Astrocyte of the hippocampus (primary cell): ENCODE measurements at places on chromosomes 13 and 19.

DNA sequence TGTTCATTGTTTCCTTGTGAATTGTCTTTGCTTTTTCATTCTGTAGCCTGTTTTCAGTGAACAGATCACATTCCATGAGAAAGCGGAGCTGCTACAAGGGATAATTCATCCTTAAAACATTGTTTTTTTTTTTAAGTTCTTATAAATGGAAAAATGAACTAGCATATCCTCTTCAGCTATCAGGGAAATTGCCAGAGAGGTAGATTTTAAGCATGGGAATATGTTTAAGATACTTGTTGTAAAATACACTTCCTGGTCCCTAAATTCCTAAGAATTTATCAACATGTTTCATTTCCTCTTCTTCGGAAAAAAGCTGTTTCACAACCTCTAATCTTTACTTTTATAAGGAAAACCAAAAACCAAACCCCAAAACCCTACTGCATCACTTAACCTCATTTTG is 238.0 kb downstream of the POSTN start:
- DNase-seq: no peak

DNA sequence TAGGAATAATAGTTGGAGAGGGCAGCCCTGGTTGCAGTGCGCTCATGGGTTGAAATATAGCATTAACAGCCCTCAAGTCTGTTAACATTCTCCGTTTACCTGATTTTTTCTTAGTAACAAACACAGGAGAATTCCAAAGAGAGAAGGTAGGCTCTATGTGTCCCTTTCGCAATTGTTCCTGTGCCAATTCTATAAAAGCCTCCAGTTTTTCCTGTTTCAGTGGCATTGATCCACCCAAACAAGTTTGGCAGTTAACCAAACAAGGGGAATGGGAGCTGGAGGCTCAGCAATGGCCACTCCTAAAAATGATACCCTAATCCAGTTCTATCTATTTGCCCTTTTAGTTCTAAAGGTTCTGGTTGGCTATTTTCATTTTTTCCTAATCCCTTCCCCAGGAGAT is 151.6 kb downstream of the ZNF486 start:
- DNase-seq: no peak

GRCh38 chr13:23718996-23719395 is 148.8 kb downstream of the TNFRSF19 start:
- no peak for DNase-seq

- DNase-seq: peak; percentile 76
These were observed 11.4 kb downstream of the ETFB start for GRCh38 chr19:51354742-51355148.

DNA sequence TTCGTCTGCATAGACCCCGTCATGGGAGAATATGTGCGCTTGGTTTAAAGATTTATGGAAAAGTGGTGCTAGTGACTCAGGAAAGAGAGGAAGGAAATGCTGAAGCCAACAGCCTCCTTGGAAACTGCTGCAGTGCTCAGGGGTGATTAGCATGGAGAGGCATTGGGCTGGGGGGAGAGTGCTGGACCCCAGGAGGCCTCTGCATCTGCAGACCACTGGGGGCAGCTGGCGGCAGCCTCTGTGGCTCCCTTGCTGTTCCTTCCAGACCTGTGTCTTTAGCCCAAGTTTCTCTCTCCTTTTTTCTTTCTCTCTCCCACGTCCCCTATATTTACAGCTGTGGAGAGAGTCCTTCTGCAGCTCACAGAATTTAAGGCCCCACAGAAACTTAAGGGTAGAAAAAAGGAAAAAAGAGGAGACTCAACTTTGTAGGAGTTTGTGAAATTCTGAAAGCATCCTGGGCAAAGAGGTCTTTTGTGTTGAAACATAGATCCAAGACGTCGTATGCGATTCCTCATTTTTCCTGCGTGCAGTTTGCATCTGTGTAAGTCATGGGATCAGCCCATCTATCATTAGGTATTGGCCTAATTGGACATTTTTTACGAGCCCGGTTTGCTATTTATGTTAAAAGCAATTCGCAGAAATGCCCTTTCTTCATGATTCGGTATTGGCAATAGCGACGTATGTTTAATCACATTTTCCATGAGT is 116.2 kb upstream of the ZNF536 start:
- no peak for DNase-seq

DNA sequence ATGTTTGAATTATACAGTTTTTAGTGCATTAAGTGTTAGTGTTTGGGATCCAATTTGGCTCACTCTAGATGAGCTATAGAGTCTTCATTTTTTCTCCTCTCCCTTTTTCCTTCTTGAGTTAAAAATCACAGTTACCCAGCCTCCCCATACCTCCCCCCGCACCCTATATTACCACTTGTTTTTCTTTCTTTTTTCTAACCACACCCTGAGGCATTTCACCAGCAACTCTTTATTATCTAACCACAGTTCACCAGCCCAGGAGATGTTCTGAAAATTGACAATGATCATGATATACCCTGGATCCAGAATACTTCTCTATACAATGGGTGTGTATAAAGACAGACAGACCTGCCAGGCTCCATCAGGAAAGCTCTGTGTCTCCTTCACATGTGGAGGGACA is 86.5 kb upstream of the UBL3 start:
- no peak for DNase-seq
